ENCODE measurements at places on chromosomes 3 and 15. TPM values are rescaled to one million over a fixed set of nuclear protein-coding genes. Genes with fewer than 3 reads are reported as not detected.

The C3orf49 gene
- polyA plus RNA-seq, result not detected

The PTH1R gene
- polyA plus RNA-seq, result 3.8 TPM

The ALPK3 gene
- 0.62 TPM for polyA plus RNA-seq

The ATP2B2 gene
- polyA plus RNA-seq, result 0.05 TPM

The POLR2M gene
- polyA plus RNA-seq, result 47.1 TPM

Measured in ovary (tissue), 10 donors.